ENCODE measurements at places on chromosomes 7 and 10. TPM values are rescaled to one million over a fixed set of nuclear protein-coding genes. Genes with fewer than 3 reads are reported as not detected.

Gene MYO1G
- under 0.01 TPM for total RNA-seq

Gene TPK1
- 3.5 TPM for total RNA-seq

Gene SMKR1
- not detected for total RNA-seq

Gene HOXA3
- 11.7 TPM for total RNA-seq

Gene LRRC4
- total RNA-seq, result under 0.01 TPM

Gene AKR1C8
- total RNA-seq, result not detected

- no peak for DNase-seq
These were observed 88.0 kb downstream of the KBTBD2 start for GRCh38 chr7:32803406-32804141.

DNA sequence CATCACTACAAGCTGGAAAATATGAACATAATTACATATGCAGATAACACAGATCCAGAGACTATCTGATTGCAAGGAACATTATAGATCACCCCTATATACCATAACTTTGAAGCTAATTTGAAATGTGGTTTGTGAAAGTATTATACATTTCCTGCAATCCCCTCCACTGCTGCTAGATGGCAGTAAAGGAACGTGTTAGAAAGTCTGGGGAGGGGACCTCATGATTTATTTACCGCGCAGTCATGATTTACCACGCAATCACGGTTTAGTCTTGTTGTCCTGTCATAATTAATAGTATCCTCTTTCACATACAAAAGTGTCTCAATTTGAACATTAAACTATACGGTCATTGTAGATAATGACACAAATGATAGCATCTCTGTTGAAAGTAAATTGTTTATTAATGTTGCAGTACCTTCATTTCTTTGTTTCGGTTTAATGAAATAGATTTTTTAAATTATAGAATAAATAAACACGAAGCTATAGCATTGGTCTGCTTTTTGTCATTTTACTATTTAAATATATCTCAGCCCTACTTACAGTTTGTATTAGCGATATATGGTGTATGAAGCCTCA, 145.3 kb upstream of the PRSS1 start:
- peak; percentile 73 for DNase-seq

DNA sequence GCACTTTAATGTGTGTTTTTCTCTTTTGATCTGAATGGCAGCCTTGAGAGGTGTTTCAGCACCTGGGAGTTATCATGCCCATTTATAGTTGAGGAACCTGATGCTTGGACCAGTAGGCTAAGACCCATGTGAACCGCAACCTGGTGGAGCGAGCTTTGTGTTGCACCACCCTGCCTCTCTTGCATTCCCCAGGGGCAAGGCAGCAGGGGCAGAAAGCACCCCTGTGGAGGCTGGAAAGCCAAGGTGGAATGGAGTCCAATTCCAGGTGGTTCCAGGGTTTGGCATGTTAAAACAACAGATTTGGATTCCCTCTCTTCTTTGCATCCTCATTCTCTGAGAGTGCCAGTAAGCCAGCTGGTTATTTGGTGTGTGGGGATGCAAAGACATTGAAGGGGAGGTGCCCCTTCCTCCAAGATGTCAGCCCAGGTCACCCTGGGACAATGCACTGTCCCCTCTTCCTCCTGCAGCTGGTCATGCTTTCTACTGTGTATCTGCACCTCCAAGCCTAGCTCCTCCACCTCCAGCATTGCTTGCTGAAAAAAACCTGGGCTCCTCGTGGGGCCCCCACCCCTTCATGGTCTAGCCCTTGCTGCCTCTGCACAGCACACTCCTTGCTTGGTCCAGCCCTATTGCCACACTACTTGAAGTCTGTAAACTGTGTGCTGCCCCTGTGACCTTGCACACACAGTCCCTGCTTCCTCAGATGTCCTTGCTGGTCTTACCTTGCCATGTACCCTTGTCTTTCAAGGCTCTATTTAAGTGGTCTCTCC, 5.6 kb upstream of the CDH23 start:
- no peak for DNase-seq

GRCh38 chr7:81284576-81284975, 365.7 kb upstream of the SEMA3C start:
- peak; percentile 76 for DNase-seq

GRCh38 chr7:129262324-129262723, 37.5 kb downstream of the AHCYL2 start:
- DNase-seq, result peak; percentile 8

GRCh38 chr10:29784175-29784773, 149.5 kb upstream of the SVIL start:
- peak; percentile 99 for DNase-seq

- DNase-seq, result no peak
These were observed 11.7 kb upstream of the GPR146 start for GRCh38 chr7:1032536-1033181.

DNA sequence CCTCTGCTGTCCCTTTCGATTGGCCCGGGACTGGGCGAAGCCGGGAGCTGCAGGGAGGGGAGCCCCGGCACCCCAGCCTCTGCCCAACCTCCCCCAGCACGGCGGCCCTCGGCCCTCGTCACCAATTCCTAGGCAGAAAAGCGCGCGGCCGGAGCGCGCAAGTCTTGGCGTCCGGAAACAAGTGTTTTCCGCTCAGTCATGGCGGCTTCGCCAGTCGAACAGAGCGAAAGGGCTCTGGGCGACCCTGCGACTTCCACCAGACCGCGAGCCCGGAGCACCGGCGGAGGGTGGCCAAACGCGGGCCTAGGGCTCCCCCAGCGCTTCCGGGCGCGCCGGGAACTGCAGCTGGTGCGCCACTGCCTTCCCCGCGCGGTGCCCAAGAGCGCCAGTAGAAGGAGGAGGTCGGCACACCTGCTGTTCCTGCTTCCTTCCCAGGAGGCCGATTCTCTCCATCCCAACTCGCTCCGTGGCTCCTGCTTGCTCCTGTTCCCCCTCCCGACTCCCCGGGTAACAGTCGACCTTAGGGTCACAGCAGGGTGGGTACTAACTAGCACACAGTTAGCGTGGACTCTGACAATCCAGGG, 729.9 kb downstream of the ZWINT start:
- peak; percentile 5 for DNase-seq

DNA sequence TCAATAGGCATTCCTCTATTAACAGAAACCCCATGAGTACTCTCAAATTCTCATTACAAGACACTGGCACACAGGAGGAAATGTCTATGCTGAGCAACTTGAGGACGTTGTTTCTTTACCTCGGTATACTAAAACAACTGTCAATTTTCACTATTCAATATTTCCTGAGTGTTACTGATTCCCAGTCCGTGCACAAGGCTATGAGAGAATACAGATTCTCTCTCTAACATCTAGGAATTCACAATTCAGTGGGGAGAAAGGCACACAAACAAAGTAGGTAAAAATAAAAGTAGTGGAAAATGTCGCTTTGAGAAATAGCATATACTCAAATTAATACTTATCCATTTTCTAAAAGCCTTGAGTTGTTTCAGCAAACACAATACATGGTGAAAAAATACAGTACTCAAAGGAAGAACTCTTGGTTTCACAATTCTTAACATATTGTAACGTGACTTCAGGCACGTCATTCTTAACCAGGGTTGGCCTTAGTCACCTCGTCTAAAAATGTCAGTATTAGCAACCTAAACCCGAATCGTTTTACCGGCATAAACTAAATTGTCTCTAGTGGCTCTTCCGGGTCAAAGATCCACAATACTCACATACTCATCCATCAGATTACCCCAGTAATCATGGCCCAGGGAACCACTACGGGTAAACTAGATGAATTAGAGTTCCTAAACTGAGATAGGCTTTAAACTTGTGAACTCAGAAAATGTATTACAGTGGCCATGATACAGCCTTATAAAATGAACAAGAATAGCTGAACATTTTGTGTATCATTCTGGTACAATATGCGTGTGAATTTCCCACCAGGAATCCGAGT, 1.5 kb downstream of the IPMK start:
- DNase-seq, result peak; percentile 77

GRCh38 chr7:143126146-143126545, 5.7 kb upstream of the PIP start:
- no peak for DNase-seq

DNA sequence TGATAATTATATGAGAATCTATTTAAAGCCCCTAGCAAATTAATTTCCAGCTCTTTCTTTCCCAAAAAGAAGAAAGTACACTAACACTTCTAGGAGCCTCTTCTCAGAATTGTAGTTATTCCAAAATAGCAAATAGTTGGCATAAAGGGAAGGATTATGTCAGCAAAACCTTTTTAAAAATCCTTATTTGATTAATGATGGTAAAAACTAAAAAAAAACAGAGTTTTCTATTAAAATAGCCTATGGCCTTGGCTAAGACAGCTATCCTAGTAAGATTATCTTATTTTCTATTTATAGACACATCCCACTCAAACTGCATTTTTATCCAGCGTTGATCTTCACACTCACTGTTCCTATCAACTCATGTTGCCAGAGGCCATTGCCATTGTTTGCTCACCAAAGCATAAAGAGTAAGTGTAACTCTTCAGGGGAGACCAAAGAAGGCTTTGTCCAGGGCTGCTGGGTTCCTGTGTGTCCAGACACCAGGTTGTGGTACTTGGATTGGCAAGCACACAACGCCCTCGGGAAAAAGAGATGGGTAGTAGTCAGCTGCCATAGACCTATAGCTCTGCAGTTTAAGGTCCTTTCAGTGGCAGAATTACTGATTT, 31.5 kb downstream of the ACTA2 start:
- DNase-seq, result no peak

GRCh38 chr10:7458556-7458955, 47.7 kb upstream of the SFMBT2 start:
- peak; percentile 6 for DNase-seq

DNA sequence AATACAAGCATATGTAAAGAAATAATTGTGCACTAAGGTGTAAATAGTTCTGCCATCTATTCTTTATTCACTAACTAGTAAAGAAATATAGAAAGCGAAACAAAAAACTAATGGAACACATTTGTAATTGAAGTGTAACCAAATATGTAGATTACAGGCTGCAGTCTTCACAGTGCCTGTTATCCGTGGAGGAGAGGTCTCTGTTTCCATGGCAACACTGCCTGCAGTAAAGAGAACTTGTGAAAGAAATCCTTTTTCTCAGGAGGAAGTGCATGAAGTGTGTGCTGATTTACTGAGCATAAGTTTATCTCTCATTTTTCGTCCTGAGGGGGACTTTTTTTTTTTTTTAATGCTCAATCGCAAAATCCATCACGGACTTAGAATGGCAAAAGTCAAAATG, 102.5 kb downstream of the APBB1IP start:
- DNase-seq, result no peak

DNA sequence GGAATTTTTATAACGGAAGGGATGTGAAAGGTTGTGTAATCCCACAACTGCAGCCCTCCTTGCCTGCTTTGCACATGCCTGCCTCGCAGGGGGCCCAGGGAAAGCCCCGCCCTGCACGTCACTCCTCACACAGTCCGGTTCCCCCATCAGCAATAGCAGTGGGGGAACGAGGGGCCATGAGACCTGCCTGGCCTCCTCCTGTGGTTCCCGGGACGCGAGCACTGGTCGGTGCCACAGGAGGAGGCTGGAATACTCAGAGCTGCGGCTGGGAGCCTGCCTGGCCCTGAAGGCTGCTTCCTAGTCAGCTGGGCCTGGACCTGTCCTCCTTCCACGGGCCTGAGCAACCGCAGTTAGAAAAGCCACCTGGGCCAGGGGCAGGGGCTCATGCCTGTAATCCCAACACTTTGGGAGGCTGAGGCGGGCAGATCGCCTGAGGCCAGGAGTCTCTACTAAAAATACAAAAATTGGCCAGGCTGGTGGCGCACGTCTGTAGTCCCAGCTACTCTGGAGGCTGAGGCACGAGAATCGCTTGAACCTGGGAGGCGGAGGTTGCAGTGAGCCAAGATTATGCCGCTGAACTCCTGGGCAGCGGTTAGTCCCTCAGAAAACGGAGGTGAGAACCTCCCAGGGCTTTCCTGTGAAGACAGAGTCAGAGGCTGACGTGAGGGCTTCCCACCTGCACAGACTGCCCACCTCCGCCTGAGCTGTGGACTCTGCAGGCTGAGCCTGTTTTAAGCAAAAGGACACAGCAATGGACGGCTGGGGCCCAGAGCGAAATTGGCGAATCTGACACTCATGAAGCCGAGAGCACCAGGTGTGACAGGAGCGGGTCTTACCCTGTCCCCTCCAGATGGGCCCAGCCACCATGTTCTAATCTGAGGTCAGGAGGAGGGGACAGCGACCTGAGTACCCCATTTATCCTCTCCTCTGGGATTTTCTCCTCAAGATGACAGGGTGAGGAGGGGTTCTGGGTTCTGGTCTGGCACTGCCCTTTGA, 52.9 kb downstream of the VIPR2 start:
- no peak for DNase-seq

DNA sequence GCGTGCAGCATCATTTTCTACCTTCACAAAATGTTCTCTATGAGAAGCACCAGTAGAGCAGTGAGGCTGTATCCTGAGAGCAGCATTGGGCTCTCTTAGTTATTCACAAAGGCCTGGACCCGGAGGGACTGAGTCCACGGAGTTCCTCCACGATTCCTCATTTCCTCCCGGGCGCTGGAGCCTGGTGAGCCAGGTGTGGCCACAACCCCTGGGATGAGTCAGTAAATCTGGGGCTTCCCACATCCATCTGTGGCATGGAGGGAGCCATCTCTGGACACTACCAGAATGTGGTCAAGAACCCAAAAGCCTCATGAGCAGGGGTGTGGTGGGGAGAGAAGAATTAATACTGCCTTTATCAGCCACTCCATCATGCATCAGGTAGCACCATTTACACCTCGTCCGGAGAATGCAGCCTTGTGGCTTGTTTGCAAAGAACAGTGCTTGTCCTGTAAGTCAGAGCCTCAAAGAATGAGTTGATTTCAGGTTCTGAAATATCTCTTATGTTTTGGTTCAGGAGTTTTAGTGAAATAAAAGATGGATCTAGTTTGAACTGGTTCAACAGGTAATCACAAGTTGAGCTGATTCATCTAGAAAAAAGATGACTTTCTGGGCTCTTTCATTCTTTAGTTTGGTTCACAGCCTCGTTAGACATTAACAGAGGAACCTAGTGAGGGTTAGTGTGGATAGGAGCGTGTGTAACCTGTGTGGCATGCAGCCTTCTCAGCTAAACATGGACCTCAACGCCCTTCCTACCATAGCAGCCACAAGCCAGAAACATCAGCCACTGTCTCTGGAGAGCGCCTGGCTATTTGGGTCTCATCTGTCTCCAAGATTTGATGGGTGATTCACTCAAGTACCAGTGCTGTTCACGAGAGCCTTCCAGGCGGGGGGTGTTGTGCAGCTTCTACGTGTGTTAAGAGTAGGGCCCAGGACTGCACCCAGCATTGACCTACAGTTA, 95.2 kb downstream of the WDR37 start:
- no peak for DNase-seq

DNA sequence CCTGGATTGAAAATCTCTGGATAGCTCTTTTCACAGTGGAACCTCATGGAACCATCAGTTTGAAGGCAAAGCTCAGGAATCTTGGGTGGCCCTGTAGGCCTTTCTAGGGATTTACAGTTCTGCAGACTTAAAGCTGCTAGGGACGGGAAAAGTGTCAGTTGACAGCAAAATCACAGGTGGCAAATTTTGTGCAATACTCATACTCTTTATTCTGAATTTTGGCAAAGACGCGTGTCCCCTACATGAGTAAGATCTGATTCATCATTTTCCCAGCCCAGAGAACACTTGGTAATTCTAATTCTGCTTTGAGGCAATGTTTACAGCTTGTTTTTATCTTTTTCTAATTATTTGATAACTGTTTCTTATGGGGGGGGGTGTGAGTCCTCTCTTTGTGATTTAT, 3.6 kb downstream of the LRRC17 start:
- DNase-seq, result peak; percentile 55
